Central memory CD8-positive, alpha-beta T cell (primary cell): ENCODE measurements at places on chromosomes 11 and 22.

DNA sequence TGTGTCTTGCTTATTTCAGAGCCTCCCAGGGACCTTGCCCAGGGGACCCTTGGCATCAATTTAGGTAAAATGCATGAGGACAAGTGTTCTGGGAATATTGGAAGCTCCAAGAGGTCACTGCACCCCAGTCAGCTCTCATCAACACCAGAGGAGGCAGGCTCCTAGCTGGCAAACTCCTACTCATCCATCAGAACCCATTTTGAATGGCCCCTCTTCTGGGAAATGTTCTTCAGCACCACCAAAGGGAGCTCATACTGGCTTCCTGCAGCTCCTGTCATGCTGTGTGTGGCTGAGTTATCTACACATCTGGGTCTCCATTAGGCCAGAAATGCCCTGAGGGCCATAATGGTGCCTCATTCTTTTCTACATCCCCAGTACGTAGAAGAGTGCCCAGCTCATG lies 17.7 kb downstream of the LRRC10B start:
- no peak for DNase-seq

GRCh38 chr11:114784216-114784615 lies 105.9 kb downstream of the NXPE2 start:
- no peak for DNase-seq

DNA sequence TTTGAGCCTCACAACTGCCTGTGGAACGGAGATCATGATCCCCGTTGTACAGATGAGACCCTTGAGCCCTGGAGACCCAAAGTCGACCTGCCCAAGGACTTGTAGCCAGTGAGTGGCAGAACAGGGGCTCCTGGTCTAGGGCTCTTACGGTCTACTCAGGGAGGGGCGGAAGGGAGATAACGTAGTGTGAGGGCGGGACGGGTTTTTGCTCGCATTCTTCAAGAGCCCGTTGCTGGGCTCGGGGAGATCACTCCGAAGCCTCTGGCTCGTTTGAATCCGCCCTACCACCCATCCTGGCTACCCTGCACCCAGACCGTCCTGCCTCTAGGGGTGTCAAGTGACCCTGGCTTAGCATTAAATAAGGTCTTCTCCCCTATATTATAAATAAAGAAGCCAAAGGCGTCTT lies 639 bp downstream of the CRY2 start:
- DNase-seq: peak; percentile 40

DNA sequence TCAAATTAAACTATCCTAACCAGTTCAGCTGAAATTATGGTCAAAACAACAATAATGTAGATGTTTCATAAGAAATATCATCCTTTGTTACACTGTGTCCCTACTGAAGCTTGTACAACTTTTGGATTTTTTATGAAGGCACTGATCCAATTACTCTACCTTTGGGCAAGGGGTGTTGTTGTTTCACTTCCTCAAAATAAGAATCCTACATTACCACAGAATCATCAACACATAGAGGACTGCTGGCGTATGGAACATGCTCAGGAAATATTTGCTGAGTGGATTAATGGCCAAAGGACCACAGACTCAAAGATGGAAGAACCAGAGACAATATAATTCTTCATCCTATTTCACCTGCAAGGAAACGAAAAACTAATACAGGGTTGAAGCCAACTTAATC lies 907.5 kb upstream of the CCDC90B start:
- no peak for DNase-seq

DNA sequence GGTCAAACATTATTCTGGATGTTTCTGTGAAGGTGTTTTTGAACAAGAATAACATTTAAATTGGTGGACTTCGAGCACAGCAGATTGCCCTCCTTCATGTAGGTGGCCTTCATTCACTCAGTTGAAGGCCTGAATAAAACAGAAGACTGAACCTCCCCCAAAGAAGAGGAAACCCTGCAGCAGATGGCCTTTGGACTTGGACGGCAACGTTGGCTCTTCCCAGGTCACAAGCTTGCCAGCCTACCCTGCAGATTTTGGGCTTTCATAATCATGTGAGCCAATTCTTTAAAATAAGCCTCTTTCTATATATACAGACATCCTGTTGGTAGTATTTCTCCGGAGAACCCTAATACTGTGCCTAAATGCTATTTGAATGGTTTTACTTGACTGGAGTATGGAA lies 432.2 kb upstream of the NARS2 start:
- no peak for DNase-seq

- no peak for DNase-seq
Observed at GRCh38 chr22:29739346-29739875, 19.6 kb downstream of the CABP7 start.

DNA sequence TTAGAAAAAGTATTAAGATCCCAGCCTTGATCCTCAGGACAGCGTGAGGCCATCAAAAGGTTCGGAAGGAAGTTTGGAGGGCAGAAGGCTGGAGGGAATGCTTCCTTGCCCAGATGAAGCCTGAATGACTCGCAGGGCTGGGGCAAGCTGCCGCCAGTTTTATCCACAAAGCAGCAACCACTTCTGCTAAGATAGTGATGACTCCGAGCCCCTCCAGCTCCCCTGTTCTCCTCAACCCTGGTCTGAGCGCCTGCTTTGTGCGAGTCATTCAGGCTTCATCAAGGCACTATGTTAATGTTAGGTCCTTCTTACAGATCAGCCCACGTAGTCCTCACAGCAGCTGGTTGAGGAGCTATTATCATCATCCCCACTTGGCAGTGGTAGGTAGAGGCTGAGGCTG lies 158.8 kb downstream of the COMMD9 start:
- no peak for DNase-seq

DNA sequence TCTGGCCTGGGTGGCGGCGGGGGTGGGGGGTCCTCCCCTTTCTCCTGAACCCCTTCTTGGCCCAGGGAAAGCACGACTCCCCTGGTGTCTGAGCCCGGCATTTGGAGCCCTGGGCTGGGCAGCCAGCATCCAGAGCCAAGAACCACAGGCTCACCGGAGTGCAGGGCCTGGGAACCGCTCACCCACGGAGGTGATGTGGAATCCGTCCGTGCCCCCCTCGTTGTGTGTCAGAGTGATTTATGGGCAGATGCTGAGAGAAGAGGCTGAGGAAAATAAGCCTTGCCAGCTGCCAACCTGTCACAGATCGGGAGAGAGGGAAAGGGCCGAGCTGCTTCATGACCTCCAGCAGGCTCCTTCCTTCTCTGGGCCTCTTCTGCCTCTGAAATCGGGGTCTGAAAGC lies 33.7 kb downstream of the WNT11 start:
- DNase-seq: no peak

- DNase-seq: peak; percentile 99
Observed at GRCh38 chr11:62831520-62832335, at the start of gene STX5. TSS of gene STX5 (minus strand) at chr11:62832051. CDS start at chr11:62831243, 808 bp downstream.

DNA sequence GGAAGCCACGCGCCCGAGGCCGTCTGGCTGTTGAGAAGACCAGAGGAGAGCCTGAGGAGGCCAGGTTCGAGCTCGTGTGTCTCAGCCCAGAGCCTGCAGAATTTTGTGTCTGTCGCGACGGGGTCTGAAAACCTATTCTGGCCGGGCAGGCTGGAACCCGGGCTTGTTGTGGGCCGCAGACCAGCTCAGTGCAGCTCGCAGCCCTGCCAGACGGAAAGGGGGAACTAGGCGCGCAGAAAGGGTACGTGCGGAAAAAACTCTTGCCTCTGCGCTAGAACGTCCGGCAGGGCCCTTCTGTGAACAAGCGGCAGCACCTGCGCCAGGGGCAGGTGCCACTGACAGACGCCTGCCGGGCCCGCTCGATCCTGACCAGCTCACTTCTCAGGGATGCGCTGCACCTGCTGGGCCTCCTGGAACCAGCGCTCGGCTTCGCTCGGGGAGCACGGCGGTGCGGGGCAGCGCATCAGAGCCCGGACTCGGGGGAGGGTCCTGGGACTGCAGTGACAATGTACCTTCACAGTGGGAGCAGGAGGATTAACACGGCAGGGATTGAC lies 409.3 kb downstream of the BRD1 start:
- no peak for DNase-seq

DNA sequence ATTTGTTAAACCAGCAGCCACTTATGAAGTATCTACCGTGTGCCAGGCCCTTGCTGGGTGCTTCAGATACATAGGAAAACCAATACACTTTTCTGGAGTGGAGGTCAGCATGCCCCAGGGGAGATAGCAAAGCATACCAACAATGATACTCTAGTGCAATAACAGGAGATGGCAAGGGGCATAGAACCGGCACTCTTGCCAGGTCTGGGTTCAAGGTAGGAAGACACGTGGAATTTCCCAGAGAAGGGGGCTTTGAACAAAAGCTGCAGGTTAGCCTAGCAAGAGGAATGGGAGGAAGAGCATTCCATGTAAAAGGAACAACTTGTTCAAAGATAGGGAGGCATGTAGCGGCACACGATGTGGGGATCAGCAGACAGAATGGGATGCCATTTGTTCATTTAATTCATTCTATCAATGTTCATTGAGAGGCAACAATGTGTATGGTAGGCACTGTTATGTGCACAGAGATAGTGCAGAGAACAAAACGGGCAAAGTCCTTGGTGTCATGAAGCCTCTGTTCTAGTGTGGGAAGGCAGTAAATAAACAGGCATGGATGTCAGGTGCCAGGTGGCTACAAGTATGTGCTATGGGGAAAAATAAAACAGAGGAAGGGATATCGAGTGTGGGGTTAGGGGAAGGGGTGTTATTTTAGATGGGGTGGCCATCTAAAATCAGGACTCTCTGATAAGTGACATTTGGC lies 162.6 kb upstream of the E2F8 start:
- no peak for DNase-seq

- no peak for DNase-seq
Observed at GRCh38 chr11:64458997-64459396, 100.0 kb downstream of the RPS6KA4 start.

GRCh38 chr11:2317354-2318050 lies 15.7 kb downstream of the TSPAN32 start:
- DNase-seq: no peak

GRCh38 chr11:64753019-64753379 lies 6.8 kb downstream of the PYGM start:
- DNase-seq: no peak

- DNase-seq: no peak
Observed at GRCh38 chr22:27959335-27960090, 40.5 kb upstream of the PITPNB start.

GRCh38 chr11:20671856-20672546 lies 2.6 kb downstream of the NELL1 start:
- DNase-seq: no peak

- DNase-seq: no peak
Observed at GRCh38 chr11:131710511-131710910, 340.1 kb downstream of the NTM start.

DNA sequence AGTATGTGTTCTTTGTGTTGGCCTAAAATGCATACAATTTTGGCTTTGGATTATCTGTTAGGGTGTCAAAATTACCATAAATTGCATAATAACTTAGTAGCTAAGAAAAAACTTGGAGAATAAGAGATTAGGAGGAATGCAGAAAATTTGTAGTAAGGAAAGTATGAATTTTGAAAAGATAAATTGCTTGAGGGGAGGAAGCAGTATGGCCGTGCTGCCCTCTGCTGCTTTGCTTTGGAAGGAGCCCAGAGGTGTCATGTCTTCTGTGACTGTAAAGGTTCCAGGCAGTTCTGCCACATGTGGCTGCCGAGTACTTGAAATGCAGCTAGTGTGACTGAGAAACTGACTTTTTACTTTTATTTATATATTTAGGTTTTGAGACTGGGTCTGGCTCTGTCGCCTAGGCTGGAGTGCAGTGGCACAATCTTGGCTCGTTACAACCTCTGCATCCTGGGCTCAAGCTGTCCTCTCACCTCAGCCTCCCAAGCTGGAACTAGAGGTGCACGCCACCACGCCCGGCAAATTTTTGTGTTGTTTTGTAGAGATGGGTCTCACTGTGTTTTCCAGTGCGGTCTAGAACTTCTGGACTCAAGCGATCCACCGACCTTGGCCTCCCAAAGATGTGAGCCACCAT lies 1.8 kb downstream of the ADSL start:
- peak; percentile 39 for DNase-seq

DNA sequence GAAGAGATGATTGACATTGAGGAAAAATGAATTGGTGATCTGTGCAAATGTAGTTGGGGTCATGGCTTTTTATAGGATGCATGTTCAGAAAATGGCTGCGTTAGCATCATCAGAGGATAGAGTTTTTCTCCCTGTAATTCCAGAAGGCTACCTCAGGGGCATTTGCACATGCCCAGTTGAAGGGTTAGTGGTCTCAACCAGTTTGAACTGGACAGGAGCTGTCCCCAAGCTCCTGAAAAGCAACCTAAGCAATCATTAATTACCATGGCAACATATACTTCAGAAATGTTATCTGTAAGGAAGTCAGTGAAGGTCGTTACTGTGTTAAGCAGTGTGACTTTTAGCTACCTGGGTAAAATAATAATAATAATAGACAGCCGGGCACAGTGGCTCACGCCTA lies 29.3 kb downstream of the TUG1 start:
- no peak for DNase-seq

DNA sequence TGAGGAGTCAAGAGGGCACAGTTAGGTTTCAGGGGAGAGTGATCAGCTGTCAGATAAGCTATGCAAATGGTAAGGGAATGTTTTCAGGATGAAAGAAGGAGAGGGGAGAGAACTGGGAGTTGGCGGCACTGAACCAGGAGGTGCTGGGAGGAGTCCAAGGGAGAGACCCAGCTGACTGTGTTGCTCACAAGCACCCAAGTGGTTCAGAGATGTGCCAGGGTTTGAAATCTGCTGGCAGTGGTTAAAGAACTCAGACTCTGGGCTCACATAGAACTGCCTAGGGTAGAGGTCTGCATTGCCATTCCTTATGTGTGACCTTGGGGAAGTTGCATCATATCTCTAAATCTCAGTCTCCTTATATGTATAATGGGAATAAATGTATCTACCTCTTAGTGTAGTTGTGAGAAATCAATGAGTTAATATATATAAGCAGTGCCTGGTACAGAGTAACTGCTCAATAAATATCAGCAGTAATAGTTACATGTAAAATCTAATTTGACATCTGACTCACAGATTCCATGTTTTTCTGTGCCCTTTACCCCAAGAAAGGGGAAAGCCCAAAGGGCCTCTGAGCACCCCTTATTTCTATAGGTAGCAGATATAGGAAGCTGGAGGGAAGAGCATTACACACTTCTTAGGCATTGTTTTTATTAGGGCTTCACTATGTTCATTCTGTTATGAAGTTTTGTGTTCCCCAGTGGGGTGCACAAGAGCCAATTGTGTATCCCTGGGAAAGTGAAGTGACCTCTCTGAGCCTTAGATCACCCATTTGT lies 66.9 kb upstream of the SESN3 start:
- no peak for DNase-seq
